ENCODE measurements at places on chromosomes 7 and 10.

- DNase-seq, result no peak
Measured at GRCh38 chr7:28497009-28497408, 84.7 kb downstream of the CREB5 start.

DNA sequence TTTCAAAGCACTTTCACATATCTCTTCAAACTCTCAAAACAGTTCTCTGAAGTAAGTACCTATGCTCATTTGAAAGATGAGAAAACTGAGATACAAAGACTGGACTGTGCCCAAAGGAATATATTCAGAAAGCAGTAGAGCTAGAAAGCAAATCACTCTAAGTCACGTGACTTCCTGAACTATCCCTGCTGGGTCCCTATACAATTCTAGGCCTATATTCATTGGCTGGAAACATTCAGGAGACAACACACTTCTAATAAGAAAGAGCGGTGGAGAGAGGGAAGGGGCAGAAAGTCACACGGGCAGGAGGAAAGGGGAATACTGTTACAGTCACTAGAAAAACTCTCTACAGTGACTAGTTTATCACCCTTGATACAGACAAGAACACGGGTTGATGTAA lies 140.0 kb downstream of the CHCHD3 start:
- no peak for DNase-seq

DNA sequence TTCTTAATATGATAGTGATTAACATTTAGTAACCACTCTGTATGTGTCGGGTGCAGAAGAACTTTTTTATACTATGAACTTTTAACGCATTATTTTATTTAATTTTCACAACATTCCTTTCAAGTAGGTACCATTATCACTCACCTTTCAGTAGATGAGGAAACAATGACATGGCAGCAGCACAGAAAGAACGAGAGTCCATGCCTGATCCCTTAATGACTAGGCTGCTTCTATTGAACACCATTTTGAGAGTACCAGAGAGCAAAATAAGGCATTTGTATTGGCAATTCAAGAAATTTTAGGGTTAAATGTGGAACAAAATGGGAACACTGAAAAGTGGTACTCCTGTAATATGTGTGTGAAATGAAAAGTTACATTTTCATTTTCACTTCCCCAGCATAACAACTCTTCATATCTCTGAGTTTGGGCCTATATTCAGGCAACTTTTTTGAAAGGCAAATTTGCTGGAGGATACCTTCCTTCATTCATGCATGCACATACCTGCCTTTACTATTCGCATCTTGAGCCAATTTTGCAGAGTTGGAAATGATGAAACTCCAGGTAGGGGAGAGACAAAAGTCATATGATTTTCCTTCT lies 12.8 kb downstream of the LRRN3 start:
- DNase-seq, result no peak

DNA sequence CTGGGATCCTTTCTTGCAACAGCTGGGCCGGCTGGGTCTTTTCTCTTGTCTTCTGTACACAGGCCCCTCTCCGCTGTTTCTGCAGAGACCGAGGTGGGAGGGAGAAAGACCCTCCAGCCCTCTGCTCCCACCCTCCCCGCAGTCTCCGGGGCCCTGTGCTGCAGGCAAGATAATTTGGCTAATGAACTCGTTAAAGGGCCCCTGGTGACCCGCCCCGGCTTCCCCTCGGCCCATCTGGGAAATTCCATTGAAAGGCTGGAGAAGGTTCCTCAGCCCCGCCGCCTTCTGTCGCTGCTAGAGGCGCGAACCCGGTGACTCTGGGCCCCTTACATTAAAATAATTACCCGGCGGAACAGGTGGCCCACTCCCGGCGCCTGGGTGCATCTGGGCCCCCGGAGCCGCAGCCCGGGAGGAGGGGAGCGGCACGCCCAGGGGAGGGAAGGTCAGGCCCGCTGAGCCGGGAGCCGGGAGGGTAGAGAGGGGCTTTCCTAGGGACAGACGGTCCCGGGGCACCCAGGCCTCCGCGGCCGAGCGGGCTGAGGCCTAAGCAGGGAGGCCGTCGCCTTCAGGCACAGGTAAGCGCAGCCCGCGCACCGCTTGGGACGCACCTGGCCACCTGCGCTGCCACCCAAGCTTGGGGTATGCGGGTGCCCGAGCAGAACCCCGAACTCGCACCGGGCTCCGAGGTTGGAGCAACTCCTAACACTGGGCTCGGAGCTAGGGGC lies 7.3 kb upstream of the MNX1 start:
- DNase-seq, result no peak

DNA sequence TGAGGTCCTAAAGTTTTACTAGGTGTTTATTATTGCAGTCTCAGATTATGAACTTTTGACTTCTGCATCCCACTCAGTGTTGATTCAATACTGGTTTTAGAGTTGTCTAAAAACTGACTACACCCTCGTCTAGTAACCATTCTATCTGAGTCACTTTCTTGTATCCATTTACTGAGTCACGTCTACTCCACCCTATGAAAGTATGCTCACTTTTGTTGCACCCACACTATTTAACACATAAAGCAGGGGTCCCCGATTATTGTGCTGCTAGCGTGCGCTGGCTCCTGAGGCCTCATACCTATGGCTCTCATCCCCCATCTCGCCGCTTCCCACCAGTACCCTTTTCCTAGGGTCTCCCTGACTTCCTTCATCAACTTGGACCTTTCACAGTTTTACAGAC lies 2.0 kb downstream of the SAMD9 start:
- DNase-seq, result no peak

- no peak for DNase-seq
Measured at GRCh38 chr10:116084161-116084560, 188.8 kb downstream of the GFRA1 start.

- DNase-seq, result no peak
Measured at GRCh38 chr10:69466689-69467088, 15.4 kb downstream of the TSPAN15 start.

- peak; percentile 80 for DNase-seq
Measured at GRCh38 chr10:94545391-94546048, at the start of gene HELLS. Gene HELLS (plus strand): TSS chr10:94545788. CDS start chr10:94545922, 134 bp downstream.

DNA sequence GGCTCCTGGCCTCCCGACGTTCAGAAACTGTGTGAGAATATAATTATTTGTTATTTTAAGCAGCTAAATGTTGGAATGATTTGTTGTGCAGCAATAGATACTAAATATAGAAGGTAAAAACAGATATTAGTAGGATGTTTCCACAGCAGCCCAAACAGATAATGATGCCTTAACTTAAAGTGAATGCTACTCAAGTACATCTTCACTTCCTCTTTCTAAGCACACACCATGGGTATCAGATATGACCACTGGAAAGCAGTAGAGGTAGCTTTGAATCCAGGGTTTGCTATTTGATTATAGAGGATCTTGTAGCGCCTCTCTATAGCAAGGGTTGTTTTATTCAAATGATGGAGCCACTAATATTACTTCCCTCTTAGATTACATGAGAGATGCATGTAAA lies 38.2 kb upstream of the BET1 start:
- DNase-seq, result no peak

DNA sequence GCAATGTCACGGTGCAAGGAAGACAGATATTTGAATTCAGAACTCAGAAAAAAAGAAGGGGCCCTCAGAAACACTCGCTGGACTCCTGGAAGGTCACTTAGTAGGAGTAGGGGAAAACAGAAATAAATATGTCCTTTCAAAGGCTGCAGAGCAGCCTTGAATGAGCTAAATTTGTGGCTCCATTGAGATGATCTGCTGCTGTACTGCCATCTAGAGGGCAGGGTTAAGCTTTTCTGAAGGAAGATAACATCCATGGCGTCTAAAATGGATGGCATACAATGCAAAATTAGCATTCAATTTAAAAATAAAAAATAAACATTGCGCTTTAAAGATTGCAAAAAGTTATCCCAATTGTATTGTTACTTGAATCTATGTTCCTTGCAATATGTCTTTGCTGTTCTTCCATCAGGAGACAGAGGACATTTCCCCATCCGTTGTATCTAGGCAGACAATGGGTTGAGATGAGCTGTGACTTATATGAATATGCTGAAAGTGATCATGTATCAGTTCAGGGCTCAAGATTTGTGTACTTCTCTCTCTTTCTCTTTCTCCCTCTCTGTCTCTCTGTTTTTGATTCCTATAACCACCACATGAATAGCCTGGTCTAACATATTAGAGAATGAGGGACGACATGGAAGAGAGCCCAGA lies 642.2 kb downstream of the SH2D4B start:
- no peak for DNase-seq

- DNase-seq, result no peak
Measured at GRCh38 chr7:80775482-80775881, 137.0 kb downstream of the CD36 start.

GRCh38 chr10:89503151-89503550 lies 32.2 kb downstream of the SLC16A12 start:
- DNase-seq, result no peak

DNA sequence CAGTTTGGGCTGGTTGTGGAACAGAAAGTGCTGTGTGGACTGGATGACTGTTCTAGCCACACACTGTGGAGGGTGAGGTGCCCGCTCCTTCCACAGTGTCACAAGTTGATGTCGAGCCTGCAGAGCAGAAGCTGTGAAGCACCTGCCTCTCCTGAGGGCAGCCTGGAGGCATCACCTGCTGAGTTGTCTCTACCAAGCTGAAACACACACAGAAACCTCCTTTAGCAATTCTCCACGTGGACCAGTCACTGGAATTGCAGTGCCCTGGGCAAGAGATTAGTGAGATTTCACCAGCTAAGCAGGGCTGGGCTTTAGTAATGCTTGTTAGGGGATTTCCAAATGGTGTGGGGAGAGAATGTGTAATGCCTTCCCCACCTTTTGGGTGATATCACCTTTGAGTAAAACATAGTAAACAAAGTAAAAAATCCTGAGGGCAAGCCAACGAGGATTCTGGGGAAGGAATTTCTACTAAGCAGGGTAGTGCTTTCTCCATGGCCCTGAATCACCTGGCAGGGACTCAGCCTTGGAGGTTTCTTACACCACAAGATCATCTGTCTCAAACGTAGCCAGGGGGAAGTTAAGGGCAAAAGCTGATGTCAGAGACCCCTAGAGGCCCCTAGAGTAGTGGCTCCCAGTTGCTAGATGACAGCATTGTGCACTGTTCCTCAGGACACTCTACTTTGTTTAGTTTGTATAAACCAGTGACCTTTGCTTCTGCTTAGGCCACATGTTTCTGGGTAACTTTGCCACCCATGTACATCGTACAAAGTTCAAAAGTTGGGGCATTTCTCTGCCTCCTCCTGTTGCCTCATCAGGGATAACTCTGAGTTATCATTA lies 233.1 kb upstream of the IGFBP3 start:
- DNase-seq, result no peak

DNA sequence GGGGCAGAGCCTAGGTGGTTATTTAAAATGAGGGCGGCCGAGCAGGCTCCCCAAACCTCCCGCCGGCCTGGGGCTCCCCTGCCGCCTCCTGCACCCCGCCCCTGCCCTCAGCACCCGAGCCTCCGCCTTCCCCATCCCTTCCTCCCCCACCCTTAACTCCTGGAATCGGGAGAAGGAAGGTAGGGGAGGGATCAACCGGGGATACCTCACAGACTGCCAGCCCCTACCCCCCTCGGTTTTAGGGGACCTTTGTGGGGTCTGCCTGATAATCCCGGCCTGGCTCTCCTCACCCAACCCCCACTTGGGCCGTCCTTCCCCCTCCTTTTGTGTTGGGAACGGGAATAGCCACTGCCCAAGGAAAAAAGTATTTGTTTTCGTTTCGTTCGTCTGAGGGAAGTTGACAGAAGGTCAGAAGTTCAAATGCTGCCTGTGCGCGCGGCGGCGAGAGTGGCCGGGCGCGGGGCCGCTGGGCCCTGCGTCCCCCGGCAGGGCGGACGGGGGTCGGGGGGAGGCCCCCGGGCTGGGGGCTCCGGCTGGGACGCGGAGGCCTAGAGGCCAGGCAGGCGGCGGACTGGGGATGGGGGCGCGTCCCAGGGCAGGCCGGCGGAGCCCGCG lies 2.8 kb downstream of the SHH start:
- DNase-seq, result no peak

GRCh38 chr10:73225518-73225917 lies 21.5 kb downstream of the DNAJC9 start:
- no peak for DNase-seq

GRCh38 chr7:91941450-91941849 lies 788 bp downstream of the AKAP9 start:
- DNase-seq, result peak; percentile 50

- no peak for DNase-seq
Measured at GRCh38 chr7:1937252-1937605, 267.2 kb downstream of the ELFN1 start.

DNA sequence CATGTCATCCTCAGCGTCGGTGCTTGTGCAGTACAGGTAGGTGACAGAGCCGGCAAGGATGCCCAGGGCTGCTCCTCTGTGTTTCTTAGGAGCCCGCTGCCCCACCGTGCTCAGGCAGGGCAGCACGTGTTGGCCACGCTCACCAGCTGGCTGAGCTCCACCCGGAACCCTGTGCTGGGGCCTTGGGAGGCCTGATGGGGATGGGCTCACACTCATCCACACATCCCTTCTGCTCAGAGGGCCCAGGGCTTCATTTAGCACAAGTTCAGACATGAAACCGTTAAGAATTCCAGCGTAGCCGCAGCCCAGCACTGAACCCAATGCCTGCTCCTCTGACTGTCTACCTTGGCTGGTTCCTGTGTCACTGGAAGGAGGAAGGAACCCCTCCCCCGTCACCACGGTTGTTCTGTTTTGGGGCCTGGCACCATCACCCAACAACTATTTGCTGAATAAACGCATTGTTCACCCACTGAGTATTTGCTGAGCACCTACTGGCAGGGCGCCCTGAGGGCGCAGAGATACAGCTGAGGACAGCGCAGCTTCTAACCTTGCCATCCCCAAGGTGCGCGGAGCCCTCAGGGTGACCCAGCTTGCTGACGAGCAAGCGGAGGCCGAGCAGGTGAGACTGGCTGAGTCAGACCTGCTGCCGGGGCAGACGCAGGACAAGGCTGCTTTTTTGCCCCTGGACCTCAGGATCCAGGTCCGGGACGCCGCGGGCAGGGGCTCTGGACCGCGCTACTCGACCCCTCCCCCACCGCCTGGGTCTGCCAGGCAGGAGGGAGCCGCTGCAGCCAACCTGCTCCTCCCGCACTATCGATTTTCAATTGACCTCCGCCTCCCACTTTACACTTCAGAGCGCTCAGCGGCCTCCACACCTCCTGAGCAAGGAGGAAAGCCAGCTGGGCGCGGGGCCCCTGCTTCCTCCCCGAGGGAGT lies 50.6 kb upstream of the RET start:
- DNase-seq, result no peak

DNA sequence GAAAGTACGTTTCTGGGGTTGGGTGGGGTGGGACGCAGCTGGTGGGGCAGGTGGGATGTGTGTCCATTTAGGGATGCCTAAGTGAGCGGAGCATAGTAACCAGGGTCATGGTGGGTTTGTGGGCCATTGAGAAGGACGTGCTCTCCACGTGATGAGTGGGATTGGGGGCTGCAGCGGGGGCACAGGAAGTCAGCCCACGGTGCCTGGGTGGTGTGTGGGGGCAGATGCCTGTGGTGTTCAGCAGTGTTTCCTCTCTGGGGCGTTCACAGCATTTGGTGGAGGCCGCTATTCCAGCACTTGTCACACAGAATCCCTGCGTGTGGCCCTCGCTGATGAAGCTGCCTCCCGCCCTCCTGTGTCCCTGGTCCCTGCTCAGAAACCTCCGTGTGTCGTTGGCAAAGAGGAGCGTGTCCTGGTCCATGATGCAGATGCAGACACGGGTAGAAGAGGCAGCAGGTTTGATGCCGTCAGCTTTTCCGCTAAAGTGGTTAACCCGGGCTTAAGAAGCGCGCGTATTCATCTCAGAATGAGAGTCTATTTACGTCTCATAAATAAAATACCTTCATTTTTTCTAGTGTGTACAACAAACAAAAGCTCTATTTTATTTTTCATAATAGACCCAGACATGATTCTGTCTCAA lies 274.2 kb downstream of the ADARB2 start:
- no peak for DNase-seq
